Lower lobe of right lung (tissue), 2 donors: ENCODE measurements at places on chromosomes 3 and 15. TPM values are rescaled to one million over a fixed set of nuclear protein-coding genes. Genes with fewer than 3 reads are reported as not detected.

The CHRNB4 gene
- not detected for total RNA-seq

The LRRC31 gene
- total RNA-seq = 1.1 TPM

- DNase-seq = no peak
Observed at GRCh38 chr3:100454677-100455076, 37.7 kb upstream of the TMEM45A start.

GRCh38 chr3:21390136-21390535, 360.9 kb downstream of the ZNF385D start:
- DNase-seq = no peak

DNA sequence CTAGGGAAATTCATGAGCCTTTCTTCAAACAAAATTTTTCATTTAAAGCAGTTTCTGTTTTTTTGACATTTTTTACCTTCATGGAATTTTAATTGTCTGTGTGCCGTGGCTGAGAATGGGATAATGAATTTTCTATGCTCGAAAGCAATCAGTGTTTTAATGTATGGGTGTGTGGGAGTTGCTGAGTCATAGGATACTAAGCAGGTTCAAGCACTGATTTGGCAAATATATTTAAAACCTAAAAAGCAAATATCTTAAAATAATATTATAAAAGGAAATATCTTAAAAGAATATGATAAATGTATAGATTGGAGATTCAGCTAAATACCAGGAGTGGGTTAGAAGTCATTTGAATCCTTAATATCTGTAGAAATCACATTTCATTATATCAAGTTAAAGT, 173.6 kb upstream of the LRRFIP2 start:
- DNase-seq = no peak
